ENCODE measurements at places on chromosomes 5 and 9.

DNA sequence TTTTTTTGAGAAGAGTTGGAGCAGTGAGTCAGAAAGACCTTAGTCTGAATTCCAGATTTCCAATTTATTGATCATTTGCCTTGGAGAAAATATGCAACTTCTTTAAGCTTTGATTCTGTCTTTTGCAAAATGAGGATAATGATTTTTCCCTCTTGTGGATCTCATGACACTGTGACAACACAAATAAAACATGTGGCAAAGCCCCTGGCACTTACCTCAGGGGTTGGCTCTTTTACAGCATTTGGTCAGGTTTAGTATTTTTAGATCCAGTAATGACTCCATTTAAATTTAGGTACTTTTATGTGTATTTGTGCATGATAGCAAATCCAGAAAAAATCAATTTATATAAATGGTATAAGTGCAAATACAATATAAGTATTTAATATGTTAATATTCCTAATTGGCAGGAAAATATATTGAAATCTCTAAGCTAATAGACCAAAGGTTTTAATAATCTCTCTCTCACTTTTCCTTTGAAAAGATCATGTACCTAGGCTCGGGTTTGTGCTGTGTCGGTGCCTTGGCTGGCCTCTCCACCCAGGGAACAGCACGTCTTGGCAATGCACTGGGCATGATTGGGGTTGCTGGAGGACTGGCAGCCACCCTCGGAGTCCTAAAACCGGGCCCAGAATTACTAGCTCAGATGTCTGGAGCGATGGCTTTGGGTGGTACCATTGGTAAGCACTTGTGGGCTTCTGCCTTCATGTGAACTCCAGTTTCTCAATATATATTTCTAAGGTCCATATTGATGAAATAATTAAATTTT is 49.7 kb downstream of the NNT start:
- no peak for DNase-seq

DNA sequence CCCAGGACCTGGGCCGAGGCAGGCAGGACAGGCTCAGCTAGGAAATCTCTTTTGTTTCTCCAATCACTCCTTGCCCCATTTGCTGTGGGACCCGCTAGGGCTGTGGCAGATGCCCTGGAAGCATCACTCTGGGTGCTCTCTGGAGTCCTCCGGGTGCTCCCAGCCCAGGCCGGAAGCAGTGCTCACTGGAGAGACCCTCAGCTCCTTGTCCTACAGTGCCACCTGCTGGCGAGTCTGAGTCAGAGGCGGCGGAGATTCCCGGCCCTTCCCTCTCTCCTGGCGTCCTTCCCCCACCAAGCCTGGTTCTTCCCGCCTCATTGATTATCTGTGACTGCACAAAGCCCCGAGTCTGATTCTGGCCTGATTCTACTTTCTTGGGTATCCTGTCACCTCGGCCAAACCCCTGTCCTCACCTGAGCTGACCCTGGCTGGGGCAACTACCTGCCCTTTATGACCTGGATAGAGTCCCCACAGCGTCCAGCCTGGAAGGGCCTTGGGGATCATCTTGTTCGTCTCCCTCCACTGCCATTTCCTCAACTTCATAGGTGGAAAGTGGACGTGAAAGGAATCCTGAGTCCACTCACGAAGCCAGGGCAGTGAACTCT is 7.3 kb upstream of the BARHL1 start:
- DNase-seq: peak; percentile 88

- no peak for DNase-seq
Observed at GRCh38 chr5:153807801-153808200, 230.9 kb downstream of the FAM114A2 start.

DNA sequence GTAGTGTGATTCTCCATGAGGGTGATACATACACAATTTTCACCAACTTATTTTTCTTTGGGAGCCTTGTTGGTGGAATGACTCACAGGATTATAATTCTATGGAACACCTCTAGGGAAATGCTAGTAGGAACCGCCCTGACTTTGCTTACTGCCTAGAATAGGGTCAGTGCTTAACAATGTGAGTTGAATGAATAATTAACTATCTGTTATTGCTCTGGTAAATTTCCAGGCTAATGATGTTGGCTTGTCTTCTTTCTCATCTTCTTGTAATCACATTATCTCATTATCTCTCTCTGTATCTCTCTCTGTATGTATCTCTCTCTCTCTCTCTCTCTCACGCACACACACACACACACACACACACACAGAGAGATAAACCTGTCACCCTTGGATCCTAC is 291.1 kb downstream of the TRIM32 start:
- no peak for DNase-seq

DNA sequence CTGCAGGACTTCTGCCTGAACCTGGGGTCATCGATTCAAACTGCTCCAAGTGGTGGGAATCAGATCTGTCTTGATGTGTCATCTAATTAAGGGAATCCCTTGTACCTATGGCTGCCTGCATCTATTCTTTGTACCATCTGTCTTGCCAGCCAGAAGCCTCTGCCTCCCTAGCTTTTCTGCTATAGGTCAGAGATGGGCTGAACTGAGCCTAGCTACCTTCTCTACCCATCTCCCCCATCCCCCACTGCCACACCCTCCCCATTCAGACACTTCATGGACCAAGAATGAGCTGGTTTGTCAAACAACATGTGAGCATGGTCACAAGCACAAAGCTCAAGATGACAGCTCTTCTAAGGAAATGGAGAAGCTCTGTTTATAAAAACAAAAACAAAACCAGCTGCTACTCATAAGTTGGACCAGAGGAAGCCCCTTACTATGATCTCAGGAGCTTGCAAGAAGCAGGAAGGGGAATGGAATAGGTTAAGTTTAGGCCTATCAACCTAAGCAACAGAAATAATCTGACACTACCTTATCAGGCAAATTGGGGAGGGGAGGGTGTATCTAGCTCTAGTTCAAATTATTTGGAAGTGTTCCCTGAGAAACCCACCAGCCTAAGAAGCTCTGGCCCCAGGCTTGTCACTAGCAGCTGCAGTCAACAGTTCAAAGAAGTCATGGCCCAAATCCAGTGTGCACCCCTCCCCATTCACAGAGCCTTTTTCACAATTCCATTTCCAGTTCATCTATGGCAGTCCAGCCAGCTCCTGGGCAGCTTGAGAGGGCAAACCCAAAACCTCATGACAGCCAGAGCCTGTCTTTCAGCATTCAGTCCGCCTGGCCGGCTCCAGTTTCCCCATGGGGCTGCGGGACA is 29.9 kb downstream of the SKP1 start:
- no peak for DNase-seq

DNA sequence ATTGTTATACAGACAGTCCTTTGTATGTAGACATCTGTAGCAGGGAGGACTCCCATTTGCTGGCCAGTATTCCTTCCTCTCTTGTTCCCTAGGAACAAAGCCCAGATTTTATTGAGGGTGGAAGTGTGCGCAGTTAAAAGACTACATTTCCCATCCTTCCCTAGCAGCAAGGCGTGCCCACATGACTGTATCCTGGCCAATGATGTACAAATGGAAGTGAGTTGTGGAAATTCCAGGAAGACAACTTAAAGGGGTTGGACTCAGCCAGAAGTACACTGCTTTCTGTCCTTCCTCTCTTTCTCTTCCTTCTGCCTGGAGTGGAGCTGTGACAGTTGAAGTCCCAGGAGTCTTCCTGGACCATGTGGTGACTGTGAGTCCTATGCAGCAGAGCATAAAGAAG is 89.0 kb downstream of the HRH2 start:
- no peak for DNase-seq

DNA sequence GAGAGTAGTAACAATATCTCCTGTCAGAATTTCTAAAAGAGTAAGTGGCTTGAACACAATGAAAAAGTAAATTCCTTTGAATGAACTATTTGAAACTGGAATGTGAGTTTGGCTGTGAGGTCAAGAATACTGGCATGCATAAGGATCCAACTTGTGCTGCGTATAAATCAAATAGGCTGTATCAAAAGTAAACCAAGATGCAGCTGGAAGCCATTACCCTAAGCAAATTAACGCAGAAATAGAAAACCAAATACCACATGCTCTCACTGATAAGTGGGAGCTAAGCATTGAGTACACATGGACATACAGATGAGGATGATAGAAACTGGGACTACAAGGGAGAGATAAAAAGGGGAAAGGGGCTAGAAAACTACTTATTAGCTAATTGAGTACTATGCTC is 24.0 kb upstream of the SRFBP1 start:
- no peak for DNase-seq

DNA sequence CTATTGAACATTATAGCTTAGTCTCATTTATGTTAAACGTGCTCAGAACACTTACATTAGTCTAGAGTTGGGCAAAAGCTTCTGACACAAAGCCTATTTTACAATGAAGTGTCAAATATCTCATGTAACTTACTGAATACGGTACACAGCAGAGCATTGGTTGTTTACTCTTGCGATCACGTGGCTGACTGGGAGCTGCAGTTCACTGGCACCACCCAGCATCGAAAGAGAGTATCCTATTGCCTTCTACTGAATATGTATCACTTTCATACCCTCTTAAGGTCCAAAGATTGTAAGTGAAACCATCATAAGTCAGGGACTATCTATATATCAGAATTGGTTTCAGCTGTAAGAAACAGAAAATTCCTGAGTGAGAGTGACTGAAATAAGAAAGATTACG is 42.6 kb upstream of the OSMR start:
- no peak for DNase-seq

GRCh38 chr5:138724470-138725146 is 28.6 kb upstream of the CTNNA1 start:
- no peak for DNase-seq

DNA sequence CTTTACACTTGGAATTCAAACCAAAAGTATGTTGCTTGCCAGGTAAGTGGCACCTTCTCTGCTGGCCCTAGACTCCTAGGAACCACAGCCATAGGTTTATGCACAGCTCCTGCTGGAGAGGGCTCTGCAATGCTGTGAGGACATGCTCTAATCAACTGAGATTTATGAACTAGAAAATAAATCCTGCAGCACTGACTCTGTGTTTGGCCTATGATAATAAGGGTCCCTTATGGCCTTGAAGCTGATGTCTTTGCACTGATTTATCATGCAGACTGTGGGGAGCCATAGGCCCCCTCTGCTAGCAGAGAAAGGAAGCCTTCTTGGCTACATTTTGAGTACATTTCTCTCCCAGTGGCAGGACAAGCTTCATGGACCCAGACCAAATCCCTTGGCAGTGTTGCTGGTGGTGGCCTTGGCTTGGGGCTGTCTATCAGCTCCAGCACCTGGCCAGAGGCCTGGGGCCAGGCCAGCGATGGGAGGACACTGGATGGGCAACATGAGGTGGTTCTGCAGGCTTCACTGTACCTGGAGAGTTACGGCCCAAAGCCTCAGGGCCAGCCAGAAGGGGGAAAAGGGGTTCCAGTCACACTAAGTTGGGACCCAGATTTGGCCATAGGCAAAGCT is 178.0 kb downstream of the SEMA6A start:
- peak; percentile 36 for DNase-seq

- no peak for DNase-seq
Observed at GRCh38 chr9:127360829-127361228, 36.1 kb upstream of the SLC2A8 start.

GRCh38 chr9:20256284-20256948 is 365.9 kb downstream of the MLLT3 start:
- no peak for DNase-seq
